ENCODE measurements at places on chromosomes 5 and 9.

DNA sequence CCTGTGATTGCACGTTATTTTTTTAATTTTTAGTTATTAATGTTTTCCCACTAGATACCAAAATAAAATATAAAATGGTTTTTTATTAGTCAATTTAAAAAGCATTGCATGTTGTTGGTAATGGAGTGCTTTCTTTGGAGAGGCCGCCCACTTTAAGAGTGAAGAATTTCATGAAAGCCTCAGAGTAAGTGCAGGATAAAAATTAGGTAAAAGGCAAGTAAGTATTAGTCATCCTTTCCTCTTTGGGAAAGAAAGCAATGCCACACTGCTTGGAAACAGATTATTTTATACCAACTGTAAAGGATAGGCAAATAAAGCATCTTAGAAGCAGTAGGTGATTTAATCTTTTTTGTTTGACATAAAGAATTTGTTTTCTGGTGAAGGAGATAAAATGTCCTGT lies 62.9 kb downstream of the HSD17B4 start:
- DNase-seq = no peak

DNA sequence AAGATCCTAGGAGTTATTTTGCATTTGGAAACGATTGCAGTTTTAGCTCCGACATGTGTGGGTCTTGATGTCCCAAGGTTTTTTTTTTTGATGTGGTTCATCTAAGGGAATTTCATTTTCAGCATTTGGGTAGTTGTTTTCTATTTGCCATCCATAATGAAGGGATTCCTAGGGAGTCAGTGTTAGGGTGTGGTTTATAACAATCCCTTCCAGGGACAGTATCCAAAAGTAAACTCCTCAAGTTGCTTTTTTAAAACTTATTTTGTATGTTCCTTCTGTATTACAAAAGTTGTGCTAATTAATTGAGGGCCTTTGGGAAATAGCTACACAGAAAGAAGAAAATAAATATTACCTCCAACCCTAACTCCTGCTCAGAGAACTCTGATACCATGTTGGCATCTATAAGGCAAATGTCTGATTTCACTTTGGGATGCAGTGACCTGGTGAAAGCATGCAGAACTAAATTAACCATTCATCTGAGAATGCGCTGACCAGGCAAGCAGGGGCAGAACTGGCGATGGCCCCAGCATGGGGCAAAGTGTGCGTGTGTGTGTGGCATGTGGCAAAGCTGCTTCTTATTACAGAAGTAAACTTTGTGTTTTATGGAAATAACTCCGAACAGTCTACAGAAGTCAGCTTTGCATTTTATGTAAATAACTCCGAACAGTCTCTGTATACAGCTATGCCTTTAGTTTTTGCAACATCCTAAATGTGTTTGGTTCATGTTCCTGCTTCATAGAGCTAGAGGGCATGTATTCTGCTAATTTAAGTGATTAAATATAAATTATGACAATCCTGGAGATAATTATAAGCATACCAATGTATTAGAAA lies 237.2 kb downstream of the TRPM3 start:
- DNase-seq = no peak

- DNase-seq = no peak
Observed at GRCh38 chr9:11275158-11275695, 662.4 kb upstream of the PTPRD start.

DNA sequence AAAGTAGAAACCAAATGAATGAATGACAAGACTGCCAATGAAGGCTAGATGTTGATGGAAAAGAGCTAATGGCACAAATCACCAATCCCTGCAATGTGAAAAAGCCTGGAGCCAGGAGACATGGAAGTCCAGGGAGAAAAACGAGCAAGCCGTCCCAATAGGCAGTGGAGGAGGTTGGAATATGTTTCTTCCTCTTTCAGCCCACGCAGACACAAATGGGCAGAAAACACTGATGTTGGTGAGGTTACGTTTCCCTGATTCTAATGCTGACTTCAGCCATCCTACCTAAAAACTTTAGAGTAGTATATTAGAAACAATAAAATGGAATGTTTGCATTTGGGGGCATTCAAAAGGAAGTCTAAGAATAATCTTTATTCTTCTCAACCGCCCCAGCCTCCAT lies 23.9 kb upstream of the KIF2A start:
- DNase-seq = no peak

DNA sequence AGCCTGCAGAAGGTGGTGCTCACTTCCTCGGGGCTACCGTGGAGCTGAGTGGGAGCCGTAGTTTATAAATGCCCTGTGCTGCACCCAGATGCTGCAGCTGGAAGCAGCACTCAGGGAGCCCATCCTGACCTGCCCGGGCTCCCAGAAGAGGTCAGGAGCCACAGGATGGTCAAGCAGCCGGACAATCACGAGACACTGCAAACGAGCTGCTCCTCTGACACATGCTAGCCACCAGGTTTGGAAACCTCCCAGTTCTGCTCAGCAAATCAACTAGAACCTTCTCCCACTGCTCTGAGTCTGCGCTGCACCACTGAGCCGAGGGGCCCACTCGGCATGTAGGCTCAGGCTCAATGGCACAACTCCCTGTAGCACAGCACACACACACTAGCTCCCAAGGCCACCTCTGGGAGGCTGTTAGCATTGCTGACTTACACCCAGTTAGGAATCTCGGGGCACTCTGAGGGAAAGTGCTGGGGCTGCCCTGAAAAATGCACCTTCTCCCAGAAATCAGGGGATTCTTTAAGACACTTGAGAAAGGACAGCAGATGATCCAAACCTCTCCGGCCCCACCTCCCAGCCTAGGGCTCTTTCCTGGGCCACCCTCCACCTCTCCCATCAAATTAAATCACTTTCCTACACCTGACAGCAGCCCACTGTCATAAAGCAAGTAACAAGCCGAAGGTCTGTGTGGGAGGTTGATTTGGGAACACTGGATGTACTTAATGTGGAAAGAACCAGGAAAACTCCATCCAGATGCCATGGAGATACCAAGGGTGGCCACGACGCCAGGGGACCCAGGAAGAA lies 59.1 kb downstream of the PSMB7 start:
- DNase-seq = no peak

DNA sequence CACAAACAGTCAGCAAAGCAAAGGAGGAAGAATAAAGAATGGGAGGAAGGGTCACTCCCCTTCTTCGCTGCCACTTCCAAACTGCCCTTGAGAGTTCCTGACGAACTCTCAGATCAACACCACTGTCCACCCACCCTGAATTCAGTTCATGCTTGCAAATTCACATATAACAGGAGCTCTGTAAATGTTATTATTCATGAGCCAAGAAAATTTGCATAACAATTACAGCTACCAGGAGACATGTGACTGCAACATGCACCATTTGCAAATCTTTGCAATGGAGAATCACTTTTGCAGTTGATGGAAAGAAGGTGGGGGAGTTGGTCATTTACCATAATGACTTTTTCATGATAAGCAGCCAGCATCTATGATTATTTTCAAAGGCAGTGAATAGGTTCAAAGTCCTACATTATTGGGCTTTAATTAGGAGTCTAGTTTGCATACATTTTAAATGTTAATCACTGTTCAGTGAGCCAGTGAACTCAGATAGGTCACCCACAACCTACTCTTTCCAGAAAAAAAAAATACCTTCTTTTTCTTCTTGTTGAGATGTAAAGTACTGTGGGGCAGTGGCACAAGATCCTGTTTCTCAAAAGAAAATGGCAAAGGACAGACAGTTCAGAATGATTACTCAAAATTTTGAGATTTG lies 149.7 kb downstream of the CAAP1 start:
- DNase-seq = no peak

DNA sequence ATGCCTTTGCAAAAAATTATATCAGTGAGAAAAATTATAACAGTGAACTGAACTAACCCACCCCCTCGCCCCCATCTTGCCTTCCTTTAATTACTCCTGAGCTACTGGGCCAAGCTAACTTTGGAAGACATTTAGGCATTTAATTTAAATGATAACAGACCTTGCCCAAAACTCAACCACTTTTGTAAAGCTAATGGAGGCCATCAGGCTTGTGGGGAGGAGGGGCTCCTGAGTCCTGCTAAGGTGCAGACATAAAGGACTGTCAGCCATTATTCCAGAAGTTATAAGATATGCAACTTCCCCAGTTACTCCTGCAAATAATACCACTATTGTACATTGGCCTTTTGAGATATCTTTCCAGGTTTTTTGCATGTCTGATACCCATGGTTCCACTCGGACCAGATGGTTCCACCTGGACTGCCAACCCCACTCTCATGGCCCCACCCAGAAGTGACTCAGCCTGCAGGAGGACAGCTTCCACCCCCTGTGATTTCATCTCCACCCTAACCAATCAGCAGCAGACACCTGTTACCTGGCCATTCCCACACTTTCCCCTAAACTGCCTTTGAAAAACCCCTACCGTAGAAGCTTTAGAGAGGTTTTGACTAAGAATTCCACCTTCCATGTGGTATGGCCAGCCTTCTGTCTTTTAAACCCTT lies 805.4 kb upstream of the CDH6 start:
- no peak for DNase-seq

GRCh38 chr5:111975133-111975532 lies 218.1 kb upstream of the NREP start:
- no peak for DNase-seq

DNA sequence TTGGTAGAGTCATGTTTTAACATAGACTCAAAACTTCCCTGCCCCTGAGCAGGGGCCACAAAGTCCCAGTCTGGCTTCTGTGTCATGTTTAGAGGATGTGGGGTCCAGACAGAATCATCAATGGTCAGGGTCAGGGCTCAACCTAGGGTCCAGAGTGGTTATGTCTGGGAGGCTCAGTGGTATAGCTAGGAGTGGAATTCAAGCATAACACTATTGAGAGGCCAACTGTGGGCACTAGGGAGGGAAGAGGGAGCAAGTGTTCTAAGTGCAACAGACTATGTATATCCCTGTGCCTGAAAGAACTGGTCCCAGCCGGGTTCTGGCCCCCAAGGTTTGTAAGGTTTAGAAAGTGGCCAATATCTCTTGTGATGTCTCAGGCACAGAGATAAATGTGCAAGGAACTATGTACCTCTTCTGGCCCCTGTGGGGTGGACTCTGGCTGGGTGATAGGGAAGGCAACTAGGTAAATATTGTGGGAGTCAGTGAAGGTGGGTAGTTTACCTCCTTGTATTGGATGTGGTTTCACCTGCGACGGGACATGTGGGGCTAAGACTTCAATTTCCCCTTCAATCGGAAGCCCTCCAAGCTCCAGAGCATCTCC lies 14.0 kb downstream of the MYORG start:
- DNase-seq = no peak

- no peak for DNase-seq
Observed at GRCh38 chr5:139574641-139575312, 13.6 kb downstream of the UBE2D2 start.

All from ureter (tissue), 1 donor.